ENCODE measurements at places on chromosomes 6 and 20.

DNA sequence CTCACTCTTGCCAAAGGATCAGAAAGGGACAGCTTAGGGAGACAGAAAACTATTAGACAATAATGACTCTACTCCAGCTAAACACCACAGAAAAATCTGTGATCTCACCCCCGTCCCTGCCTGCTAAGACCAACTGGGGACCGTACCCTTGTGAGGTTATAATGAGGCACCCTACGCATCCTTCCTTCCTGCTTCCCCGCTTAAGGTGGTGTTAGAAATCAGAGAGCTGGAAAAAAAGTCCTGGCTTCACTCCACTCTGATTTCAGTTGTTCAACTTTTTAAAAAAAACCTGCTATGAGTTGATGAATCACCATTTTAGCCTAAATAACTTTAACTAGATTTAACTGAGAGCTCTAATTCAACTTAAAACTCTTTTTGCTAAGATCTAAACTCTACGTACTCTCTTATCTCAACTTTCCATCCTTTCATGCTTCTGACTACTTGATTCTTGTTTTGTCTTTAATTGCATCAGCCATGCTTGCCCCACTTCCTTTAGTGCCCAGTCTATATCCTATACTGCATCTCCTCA is 35.8 kb upstream of the TMEM14A start:
- DNase-seq, result peak; percentile 62

- DNase-seq, result peak; percentile 32
Observed at GRCh38 chr6:14728396-14729024, 517.4 kb upstream of the JARID2 start.

DNA sequence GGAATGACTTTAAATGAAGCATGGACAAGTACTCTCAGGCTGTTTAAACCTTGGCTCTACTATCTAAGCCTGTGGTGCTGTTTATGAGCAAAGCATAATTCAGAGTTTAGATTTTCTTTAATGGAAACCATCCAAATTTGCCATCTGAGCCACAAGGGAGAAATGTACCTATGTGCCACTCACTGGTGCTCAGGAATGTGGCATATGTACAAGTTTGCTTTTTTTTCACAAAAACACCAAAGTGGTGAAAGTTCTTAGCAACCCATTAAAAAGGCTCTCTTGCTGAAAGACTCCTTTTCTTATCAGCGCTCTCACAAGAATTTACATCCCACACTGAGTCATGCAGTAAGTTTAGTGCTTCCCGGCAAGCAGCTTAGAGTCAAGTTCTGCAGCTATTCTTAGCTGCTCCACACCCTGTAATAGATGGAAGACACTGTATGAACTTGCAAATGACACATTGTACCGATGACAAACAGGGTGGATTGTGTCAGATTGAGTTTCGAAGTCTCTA is 57.3 kb upstream of the MLIP start:
- DNase-seq, result no peak

- no peak for DNase-seq
Observed at GRCh38 chr20:47529840-47530239, 28.2 kb downstream of the NCOA3 start.

GRCh38 chr20:58815448-58815847 is 35.3 kb downstream of the GNAS-AS1 start:
- no peak for DNase-seq

DNA sequence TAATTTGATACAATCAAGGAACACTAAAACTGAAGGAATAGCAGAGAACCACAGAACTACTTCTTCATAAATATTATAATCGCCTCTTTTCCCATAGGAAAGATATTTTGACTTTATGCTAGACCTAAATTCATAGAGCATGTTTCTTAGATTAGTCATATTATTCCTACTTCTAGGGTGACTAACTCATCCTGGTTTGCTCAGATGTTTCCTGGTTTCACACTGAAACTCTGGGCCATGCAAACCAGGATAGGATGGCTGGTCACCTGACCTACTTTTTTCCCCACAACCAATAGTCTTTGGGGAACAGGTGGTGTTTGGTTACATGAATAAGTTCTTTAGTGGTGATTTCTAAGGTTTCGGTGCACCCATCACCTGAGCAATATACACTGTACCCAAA is 42.8 kb downstream of the MMS22L start:
- no peak for DNase-seq

GRCh38 chr6:42451333-42452170 is at the start of gene TRERF1:
Gene TRERF1 (minus strand): TSS chr6:42451926. CDS start chr6:42269590, 182,336 bp downstream.
- peak; percentile 74 for DNase-seq

DNA sequence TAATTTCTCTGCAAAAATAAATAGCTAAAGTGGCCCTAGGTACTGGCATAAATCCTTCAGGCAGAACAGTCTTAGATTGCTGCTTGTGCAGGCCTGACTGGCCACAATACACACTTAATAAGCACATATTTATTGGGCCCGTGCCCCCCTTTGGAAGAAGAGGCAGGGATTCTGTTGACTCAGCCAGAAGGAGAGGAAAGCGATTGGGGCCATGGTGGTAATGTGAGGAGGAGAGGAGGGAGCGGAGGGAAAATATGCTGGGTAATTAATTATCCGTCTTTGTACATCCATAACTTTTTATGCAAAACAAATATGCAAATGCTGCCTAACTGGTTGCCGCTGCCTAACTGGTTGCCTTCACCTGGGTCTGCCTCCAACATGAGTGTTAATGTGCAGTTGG is 36.2 kb downstream of the CD40 start:
- no peak for DNase-seq

DNA sequence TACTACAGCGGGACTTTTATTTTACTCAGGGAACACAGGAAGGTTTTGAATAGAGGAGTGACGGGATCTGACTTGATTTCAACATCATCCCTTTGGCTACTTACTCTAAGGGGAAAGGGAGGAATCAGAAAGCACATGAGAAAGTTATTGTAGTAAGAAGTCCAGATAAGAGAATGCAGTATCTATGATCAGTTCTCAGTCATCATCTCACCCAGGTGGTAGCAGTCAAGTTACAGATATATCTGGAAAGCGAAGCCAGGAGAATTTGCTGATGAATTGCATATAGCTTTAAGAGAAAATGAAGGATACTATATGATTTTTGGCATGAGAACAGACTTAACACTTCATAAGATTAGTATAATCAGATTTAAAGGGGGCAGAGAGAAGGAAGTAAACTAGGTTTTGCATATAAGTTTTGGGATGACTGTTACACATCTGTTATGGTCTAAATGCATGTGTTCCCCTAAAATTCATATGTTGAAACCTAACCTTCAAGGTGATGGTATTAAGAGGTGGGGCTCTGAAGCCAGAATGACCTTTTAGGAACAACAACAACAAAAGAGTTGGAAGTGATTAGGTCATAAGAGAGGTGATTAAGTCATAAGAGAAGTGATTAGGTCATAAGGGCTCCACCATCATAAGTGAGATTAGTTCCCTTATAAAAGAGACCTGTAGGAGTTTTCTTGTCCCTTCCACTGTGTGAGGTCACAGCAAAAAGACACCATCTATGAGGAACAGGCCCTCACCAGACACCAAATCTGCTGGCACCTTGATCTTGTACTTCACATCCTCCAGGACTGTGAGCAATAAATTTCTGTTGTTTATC is 6.7 kb downstream of the RAD21L1 start:
- no peak for DNase-seq

- no peak for DNase-seq
Observed at GRCh38 chr6:41580690-41581089, 34.5 kb downstream of the FOXP4 start.
